SHP77 treated with DMSO at 0.1 percent for 48 hours (cell line): ENCODE measurements at places on chromosomes 5 and 9.

DNA sequence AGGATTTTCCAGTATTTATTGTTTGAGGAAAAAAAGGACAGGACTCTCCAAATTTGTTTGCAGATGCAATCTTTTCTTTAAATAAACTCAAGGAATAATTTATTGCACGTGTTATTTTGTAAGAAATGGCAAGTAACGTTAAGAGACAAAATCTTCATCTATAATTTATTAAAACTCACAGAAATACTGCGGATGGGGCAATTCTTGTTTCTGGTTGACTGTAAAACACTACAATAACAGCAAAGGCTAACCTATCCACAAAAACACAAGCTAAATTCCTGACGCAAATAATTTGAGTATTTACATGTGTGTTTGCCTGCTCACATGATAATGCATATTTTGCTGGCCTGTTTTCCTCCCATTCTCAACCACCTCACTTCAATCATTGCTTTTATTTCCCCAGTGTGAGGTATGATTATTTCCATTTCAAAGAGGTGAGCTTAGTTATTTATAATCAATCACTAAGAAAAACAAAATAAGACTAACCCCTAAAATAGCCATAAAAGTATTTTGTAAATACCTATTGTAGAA is 619.4 kb downstream of the PDE4D start:
- DNase-seq, result no peak

- no peak for DNase-seq
These were observed 40.4 kb upstream of the MACIR start for GRCh38 chr5:103218164-103218563.

DNA sequence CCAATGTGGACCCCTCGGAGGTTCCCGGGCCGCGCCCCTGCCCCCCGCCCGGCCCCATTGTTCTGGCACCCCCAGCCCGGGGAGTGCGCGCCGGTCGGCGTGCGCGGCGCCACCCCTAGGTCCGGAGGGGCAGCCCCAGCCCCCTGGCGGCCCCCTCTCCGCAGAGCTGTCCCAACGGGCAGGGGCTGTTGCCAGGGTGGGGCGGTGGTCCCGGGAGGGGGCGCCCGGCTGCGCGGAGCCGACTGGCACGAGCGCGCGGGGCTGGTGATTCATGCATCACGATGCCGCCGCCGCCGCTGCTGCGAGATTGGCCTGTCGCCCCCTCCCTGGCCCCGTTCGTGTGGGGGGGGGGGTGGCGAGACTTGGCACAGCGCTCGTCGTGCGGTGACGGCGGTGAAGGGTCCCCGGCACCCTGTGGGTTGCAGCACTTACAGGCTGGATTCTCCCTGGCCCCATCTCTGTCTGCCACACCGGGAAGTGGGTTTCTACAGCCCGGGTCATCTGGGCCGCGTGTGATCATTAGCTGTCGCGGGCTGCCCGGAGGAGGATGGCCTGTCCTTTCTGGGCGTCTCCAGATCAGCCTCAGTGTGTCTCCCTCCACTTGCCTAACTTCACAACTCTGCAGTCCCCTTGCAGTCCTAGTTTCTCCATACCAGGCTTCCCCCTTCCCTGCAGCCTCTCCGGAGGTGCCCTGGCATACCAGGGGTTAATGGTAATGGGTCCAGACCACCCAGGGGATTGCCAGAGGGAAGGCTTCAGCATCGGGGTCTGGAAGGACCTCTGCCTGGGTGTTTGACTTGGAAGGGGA is 858 bp downstream of the NCS1 start:
- DNase-seq, result no peak

- no peak for DNase-seq
These were observed 39.3 kb upstream of the TMOD1 start for GRCh38 chr9:97462159-97462558.

DNA sequence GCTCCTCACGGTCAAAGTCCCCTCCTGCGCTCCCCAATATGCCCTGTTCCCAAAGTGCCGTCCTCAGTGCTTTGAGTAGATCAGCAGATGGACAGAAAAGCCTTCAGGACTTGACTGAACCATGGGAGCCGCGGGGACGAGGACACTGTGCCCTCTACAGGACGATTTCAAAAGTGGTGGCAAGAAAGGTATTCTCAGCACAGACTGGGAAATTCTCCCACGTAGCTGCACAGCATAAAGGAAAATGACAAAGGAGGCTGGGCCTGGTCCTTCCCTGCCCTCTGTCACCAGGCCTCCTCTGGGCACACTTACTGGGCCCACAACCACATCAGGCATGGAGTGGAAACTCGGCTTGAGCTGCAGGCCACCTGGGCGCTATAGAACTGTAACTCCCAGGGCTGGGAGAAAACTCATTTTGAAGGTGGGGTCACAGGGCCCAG is 16.7 kb upstream of the MTMR12 start:
- peak; percentile 76 for DNase-seq

- no peak for DNase-seq
These were observed 16.8 kb downstream of the AMBP start for GRCh38 chr9:114061292-114061691.

- DNase-seq, result no peak
These were observed 122.1 kb downstream of the SNX18 start for GRCh38 chr5:54639621-54640020.

DNA sequence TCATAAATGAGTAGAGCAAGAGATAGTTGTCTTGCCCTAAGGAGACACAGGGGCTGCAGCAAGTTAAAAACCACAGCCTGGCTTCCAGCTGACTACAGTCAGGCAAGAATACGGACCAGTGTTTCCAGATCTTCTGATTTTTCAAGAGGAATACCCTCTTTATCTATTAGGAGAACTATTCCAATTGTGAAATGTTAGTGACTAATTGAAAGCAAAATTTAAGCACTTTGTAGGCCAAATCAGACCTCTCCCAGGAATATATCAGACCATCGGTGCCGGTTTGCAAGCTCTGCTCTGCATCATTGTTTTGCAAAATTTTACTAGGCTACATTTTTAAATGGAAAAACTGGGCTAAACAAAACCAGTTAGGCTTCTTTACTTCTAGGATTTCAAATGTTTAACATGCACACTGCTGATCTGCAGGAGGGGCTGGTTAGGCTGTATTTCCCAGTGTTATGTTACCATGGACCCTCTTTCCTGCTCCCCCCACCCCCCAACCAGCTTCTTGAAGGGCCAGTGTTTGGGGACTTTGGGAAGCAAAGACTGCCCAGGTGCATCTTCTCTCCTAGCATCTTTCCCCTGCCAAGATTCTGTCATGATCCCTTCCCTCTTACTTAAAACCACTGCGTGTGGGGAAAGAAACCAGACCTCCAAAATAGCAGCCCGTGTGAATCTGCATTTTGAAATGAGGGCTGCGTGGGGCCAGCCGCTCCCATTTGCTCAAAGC is 1.1 kb upstream of the ARSI start:
- no peak for DNase-seq

- DNase-seq, result no peak
These were observed 830.9 kb downstream of the MAT2B start for GRCh38 chr5:164336276-164336675.

GRCh38 chr5:68406767-68407241 is 191.2 kb downstream of the PIK3R1 start:
- no peak for DNase-seq

DNA sequence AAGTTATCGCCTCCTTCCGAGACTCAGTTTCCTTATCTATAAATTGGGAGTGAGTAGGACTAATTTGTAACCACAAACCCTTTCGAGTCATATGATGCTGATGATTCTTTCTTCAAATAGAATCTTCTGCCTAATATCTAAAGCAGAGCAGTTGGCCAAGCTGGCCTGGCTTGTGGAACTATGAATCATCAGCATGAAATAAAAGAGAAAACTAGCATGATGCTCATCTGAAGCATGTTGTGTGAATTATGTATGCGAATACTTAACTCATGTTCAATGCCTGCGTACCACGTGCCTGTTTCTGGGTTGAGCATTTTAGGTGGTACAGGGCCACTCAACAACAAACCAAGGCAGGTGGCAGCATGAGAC is 15.0 kb upstream of the ORM1 start:
- no peak for DNase-seq

DNA sequence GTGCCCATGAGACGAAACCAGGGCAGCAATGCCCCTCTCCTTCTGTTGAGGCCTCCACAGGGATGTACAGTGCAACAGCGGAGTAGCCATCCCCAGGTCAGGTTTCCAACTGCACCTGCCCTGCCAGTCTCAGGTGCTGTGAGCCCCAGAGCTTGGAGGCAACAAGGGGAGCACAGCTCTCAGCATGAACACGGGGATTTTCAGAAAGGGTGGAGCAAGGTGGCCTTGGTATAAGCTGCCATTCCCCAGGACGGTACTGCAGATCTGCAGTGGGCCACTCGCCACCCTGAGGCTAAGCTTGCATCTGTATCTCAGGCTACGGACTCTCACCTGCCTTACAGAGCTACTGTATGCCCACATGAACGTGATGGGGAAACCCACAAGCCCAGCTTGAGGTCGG is 103.6 kb downstream of the GABBR2 start:
- DNase-seq, result no peak

- no peak for DNase-seq
These were observed 474.5 kb downstream of the LRRC70 start for GRCh38 chr5:63053019-63053638.

GRCh38 chr9:121885345-121885901 is 207.7 kb downstream of the TTLL11 start:
- DNase-seq, result no peak

DNA sequence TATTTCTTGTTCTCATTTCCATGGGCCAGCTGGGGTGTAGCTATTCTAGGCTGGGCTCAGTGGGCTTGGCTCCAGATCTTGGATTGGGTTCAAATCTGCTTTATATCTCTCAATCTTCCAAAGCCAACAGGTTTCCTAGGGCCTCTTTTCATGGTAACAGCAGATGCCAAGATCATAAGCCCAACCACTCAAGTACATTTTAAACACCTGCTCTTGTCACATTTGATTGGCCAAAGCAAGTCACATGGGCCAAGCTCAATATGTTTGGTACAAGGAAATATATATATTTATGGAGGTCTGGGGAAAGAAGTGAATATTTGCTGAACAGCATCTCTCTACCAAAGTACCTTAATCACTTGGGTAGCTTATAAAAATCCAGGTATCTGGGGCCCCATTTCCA is 49.5 kb downstream of the MRRF start:
- DNase-seq, result no peak

GRCh38 chr5:179060116-179061008 is at the start of gene ZNF354C:
TSS of gene ZNF354C (plus strand) at chr5:179060373. CDS start at chr5:179062069, 1,696 bp downstream.
- DNase-seq, result no peak

DNA sequence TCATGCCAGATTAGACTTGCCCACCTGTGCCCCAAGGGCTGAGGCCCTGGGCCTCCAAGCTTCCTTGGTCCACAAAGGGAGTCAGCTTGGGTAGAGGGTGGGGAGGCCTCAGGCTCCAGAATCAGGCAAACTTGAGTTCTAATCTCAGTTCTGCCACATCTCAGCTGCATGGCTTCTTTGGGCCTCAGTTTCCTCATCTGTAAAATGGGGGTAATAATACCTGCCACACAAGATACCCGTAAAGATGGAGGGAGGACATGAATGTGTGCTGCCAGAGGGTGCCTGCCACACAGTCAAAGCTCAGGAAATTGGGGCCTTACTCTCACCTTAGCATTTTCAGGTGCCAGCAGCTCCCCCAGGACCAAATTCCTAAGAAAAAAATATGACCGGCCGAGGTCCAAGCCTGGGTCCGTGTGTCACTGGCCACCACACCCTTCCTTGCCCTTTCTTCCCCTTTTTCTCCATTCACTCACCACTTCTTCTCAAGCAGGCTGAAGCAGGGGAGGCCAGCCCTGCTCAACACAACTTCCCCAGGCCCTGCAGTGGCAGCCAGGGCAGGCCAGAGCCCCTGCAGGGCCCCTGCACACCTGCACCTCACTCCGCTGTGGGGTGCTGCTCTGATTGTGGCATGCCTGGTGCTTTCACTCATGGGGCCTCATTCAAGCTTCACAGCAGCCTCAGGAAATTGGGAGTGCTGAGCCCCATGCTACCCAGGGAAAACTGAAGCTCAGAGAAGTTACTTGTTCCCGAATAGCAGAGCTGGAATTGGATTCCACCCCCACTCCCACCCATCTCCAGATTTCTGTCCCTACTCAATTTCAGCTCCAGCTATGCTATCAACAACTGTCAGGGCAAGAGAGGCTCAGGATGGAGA is 3.9 kb downstream of the RGS14 start:
- DNase-seq, result no peak

DNA sequence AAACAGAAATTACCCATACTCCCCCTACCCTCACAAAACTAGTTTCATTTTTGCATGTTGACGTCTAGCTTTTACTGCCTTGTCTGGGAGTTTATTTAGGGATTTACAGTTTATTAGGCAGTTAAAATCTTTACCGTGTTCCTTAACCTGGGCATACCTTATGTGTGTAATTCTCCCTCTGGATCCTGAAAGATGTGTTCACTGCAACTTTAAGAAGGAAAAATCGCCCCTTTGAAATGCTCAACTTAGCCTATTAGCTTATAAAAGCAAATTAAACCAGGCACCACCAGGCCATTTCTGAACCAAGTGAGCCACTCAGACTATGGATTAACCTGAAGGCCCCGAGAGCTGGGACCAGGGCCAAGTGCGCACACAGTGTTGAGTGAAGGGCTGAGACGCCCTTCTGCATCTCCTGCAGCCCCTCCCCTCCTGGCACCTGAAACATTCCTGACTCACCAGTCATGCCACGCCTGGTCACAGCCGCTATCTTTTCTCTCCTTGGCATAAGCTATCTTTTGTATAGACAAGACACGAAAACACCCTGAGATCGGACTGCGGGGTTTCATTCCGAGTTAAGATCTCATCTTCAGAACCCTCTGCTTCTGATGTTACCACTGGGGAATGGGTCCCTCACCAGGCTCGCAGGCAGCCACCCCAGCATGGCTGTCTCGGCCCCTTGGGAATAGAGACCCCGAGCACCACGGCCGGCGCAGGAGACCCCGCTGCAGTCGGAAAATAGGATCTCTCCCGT is 111.9 kb downstream of the ROR2 start:
- peak; percentile 76 for DNase-seq

DNA sequence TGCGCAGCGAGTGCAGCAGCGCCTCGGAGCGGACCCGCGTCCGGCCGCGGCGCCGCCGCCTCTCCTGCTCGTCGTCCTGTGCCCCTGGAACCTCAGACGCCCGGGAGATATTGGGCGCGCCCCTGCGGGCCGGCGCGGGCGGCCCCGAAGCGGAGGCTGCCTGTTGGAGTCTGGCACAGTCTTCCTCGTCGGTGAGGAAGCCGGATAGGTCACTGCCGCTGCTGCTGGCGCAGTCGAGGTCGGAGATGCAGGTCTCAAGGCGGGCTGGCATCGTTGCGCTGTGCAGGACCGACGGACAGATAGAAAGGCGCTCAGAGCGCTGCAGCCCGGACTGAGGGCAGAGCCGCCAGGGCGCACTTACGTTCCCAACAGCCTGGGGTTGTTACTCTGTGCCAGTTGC is 344 bp downstream of the NEUROG1 start:
- DNase-seq, result no peak
